Eye (tissue), 1 donor: ENCODE measurements at places on chromosomes 12 and 14.
A peak's percentile ranks its signal among the peaks of the same experiment; 100 is the strongest.

DNA sequence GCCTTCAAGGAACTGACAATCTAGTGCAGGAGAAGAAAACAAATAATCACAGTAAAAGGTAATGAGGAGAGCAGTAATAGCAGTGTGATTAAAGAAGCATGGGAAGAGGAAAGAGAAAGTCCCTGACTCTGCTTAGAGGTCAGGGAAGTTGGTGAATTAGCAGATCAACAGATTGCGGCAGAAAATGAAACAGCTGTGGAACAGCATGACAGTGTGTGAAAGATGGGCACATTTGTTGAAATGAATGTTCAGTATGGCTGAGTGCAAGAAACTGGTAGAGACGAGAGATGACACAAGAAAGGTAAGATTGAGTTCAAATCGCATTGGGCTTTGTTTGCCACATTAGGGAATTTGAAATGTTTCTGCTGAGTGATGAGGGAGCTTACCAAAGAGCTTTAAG, 63.7 kb upstream of the RASSF8 start:
- DNase-seq: no peak

- DNase-seq: no peak
Measured at GRCh38 chr14:49975276-49975675, 82.4 kb downstream of the ARF6 start.

DNA sequence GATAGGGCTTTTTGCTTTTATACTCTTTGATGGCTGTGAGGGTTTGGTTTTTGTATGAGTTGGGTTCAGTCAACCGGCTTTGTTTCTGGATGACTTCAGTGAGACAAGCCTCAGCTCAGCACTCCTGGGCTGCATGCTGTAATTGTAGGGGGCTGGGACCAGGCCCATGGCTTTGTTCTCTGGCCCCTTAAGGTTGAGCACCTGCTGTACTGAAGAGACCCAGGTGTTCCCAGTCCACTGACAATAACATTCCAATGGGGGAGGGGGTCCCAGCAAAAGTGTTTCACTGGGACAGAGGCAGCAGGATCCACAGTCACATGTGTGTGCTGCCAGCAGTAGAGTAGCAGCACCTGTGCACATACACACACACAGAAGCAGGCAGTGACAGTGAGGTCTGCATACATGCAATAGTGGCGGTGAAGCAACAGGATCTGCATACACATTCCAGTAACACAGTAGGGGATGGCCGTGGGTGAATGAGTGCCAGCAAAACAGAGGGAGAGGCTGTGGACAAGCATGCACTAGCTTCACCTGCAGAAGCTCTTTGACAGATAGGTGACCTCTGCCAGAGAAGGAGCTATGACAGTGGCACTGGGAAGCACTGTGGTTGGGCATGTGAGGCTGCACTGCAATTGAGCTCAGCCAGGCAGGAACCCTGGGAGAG, 240.4 kb downstream of the ASCL1 start:
- DNase-seq: no peak

DNA sequence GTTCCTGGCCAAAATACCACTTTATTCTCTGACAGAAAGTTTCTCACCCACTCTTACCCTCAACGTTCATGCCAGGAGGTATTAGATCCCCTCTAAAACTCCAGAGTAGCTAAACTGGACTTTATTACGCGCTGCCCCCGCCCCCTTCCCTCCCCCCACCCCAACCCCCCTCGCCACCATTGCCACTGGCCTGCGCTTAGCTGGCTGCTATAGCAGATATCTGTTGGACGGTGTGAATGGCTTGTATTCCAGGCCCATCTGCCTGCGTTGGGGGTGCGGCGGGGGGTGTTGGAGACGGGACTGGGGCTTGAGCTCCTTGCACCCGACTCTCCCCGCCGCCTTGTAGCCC, 564 bp upstream of the THTPA start:
- DNase-seq: no peak

GRCh38 chr14:59305231-59305630, 116.8 kb downstream of the DAAM1 start:
- no peak for DNase-seq

DNA sequence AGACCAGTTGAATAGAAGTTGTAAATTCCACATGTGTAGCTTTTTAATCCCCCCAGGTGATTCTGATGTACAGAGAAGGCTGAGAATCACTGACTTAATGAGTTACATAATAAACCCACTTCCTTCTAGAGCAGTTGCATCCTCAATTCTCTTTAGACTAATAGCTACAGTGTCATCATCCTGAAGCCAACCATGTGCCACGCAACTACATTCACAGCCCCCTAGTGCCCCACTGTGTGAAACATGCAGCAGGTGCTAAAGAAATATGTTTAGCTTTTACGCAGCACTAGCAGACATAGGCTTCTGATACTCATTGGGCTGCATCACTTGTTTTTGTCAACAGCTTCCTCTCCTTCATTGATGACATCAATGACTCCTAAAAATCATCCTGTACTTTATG, 1168.3 kb downstream of the BCL11B start:
- DNase-seq: no peak

DNA sequence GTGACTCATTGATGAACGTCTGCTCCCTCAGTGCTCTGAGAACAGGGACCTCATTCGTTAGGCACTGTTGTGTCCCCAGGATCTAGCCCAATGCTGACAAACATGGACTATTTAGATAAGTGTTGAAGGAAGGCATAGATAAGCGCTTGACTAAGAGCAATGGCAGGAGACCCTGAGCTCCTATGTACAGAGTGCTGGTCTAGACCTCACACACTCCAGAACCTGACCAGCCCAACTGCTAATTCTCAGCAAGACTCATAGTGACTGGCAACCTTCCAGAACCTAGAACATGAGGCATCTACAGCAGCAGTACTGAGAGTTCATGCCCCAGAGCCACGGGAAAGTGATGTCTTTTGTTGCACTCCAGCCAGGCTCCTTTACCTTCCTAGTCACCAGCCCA, 69.2 kb downstream of the CRACR2A start:
- DNase-seq: no peak

- no peak for DNase-seq
Measured at GRCh38 chr14:29709490-29709889, 218.2 kb downstream of the PRKD1 start.

DNA sequence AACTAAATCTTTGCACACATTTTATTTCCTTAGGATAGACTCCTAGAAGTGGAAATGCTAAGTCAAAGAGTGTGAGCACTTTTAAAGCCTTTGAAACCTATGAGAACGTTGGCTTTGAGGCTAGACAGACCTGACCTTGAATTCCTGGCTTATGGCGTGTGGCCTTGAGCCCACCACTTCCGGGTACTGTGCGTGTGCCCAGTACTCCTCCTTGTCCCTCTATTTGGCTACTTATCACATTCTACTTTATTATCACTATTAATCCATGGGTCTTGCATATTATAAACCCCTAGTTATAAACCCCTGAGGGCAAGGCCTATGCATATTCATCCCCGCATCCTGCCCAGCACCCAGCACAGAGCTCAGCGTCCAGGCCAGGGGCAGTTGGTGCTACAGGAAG, 26.0 kb upstream of the CD27 start:
- no peak for DNase-seq

DNA sequence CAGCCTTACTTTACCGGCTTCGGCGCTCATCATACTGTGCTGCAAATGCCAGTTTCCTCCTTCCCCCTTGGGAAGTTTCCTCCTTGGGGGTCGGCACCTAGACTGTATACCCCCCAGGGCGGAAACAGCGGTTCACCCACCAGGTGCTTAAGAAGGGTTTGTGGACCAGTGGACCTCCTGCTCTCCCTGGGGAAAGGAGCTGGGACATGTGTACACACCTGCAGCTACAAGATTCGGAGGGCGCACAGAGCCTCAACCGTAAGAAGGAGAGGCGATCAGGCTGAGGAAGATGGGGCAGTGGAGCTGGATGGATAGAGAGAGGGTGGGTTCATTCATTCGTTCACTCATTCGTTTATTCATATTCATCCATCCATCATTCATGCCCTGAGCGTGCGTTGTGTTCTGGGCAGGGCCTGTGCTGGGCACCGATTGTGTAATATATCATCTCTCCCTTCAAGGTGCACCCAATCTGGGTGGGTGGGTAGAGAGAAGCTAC, 717 bp upstream of the ZNF839 start:
- no peak for DNase-seq

DNA sequence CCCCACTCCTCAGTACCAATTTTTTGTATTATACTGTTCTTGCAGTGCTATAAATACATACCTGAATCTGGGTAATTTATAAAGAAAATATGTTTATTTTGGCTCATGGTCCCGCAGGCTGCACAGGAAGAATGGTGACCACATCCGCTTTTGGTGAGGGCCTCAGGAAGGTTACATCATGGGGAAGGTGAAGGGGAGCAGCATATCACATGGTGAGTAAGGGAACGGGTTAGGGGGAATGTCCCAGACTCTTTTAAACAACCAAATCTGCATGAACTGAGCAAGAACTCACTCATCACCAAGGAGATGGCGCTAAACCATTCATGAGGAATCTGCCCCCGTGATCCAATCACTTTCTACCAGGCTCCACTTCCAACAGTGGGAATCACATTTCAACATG, 40.0 kb downstream of the OSBPL8 start:
- DNase-seq: no peak

DNA sequence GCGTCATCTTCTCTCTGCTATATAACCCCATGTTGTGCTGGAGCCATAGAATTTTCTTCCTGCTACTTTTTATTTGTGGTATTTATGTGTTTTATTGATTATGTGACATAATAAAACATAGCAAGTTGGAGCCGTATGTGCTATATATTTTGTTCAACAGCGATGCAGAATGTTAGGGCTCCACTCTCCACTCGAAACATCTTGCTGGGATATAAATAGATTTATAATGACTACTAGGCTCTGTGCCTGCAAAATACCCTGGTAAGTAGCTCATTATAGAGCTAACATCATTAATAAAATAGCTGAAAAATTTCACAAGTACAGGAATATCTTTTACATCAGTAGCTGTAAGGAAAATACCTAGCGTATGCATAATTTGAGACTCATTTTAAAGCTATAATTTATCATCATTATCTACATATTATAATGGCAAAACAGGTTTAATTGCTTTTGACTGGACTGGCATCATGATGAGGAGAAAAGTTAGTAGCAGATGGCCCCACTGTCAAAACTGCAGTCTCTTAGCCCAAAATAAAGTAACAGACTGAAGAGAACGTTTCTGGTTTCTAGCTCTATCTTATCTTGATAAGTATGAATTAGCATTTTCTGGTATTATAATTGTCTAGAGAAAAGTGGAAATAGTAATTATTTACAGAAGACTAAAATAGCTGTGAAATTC, 263.0 kb downstream of the NEDD1 start:
- DNase-seq: peak; percentile 15

DNA sequence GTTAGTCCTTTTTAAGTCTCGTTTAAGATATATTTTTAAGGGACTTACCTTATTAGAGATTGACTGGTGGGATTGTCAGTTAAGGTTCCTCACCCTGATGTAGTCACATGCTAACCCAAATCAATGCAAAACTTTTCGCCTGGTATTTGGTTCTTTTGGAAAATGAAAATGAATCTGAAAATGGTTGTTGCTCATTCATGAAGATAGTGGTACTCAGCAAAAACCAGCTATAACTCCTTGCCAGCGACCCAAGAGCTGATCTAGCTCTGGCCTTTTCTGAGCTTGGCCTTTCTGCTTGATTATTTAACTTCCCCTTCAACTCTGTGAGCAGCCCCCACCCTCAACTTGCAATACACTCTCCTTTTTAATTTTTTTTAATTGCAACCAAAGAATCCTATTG, 85.0 kb upstream of the GTF2A1 start:
- DNase-seq: no peak

DNA sequence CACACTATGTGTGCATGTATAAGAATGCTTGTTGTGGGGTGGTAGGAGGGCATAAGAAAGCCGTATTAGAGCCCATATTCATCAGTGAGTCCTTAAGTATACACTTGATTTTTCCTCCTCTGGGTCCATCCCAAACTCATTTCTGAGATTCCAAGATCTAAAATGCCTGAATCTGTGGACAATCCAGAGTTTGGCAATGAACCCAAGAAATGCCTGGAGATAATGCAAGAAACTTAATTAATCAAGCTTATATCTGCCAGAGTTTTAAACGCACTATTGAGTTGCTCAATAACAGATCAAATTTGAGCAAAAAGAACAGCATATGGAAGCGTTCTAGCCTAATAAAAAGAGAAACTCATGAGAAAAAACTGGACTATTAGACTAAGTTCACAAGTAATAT, 143.4 kb upstream of the NAV3 start:
- DNase-seq: no peak

- DNase-seq: peak; percentile 61
Measured at GRCh38 chr12:124286414-124286813, 8.5 kb upstream of the RFLNA start.

- peak; percentile 76 for DNase-seq
Measured at GRCh38 chr12:23950210-23950774, 822 bp upstream of the SOX5 start.

DNA sequence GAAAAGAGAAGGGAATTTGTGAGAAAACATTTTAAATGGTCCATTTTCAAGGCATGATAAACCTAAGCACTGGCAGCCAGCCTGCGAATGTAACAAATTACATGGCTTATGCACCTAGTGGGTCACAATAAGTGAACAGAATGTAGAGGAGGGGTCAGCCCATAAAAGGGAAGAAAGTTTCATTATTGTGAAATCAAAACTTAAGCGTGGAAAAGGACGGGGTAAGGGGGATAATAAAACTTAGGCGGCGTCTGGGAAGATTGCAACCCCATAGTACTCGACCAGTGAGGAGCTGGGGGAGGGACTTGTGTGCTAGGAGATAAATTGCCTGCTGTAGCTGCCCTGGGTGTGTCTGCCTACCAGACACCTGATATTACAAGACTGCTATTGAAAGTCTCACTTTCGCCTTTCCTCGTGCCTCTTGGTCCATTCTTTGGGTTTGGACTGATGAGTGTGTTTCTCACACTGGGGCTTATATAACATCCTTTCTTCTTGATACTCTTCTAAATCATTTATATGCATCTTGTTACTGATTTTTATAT, 40.6 kb downstream of the ZDHHC17 start:
- DNase-seq: no peak

GRCh38 chr14:52267501-52268278, at the start of gene PTGDR:
TSS of gene PTGDR (plus strand) at chr14:52267698. CDS start at chr14:52267815, 117 bp downstream.
- DNase-seq: peak; percentile 60

DNA sequence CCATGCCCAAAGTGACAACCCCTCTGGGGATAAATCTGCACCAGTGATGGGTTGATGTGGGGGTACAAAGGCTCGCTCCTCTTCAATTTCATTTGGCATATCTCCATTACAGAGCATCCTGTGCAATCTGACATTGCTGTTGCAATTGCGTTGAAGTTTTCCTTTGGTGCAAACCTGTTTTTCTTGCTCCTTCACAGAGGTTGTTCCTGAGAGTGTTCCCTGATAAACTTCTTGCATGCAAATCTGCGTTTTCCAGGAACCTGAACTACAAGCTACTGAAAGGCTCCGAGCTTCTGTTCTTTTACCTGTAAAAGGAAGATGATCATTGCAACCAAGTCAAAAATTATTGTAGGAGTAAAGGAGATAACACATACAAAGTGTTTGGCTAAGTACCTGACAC, 26.1 kb downstream of the SERPINA11 start:
- DNase-seq: no peak

- DNase-seq: no peak
Measured at GRCh38 chr12:94070520-94070919, 77.9 kb upstream of the PLXNC1 start.

DNA sequence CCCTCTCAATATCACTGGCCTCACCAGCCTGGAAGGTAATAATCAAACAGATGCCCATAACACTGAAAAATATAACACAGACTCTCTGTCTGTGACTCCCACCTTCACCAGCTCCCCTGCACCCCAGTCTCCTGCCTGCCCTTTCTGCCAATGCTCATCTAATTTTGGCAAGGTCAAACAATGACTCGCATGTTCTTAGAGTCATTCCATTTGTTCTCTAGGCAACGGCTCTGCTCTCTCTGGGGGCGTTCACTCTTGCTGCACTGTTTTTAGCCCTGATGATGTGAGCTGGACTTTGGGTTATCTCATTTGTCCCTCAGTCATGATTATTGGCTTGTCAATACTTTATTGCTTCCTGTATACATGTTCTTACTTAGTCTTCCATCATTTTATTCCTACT, 691.8 kb downstream of the FLRT2 start:
- DNase-seq: no peak
